Suppressor macrophage treated with lipopolysaccharide for 4 hours (primary cell): ENCODE measurements at places on chromosomes 3 and 15.
A peak's percentile ranks its signal among the peaks of the same experiment; 100 is the strongest.

DNA sequence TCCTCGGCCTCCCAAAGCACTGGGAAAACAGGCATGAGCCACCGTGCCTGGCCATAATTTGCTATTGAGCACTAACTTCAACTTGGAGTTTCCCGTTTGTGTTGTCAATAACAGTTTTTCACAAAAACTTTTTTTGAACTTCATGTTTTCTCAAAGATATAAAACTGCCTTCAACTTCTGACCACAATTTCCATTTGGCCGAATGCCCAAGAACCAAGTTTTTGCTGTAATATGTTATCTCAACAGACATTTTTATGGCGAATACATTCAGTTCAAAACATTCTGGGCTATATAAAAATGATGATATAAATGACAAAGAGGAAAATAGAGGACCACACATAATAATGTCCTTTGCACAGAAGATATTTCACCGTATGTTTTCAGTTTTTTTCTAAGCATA is 56.4 kb downstream of the NEDD4 start:
- peak; percentile 3 for DNase-seq

DNA sequence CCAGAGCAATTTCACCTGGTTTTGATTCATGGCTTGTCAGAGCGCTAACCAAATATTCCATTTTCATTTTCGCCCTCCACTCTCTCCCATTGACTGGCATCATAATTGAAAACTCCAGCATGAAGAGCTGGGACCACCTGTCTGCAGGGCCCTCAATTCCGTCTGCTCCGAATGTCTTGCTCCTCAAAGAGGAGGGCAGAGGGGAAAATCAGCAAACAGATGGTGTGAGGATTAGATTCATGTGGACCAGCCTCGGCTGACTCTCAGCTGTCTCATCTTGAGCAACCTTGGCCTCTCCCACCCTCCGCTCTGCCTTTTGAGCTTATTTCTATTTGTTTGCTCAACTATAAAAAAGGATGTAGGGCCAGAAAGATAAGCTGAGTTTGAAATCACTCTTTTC is 512.2 kb upstream of the PPP2R3A start:
- DNase-seq: no peak

GRCh38 chr3:14319654-14320182 is 82.7 kb upstream of the SLC6A6 start:
- DNase-seq: peak; percentile 89

- no peak for DNase-seq
Observed at GRCh38 chr3:9553948-9554513, 409 bp upstream of the LHFPL4 start.

DNA sequence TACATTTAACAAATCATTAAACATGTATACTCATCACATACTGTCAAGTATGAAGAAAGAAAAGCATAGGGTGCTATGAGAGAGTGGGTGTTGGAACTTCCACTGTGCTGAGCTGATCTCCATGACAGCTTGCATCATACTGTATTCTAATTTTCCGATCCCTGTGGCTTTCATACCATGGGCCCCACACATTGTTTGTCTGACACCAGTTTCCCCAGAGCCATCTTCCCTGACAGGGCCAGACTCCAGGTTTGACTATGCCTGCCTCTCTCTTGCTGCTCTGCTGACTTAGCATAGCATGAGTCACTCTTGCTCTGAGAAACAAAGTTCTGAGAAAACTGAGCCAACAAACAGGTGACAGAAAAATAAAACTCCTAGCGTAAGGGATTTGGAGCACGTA is 37.0 kb upstream of the CASR start:
- DNase-seq: peak; percentile 29

GRCh38 chr15:88267720-88268119 is 11.2 kb upstream of the NTRK3 start:
- no peak for DNase-seq

DNA sequence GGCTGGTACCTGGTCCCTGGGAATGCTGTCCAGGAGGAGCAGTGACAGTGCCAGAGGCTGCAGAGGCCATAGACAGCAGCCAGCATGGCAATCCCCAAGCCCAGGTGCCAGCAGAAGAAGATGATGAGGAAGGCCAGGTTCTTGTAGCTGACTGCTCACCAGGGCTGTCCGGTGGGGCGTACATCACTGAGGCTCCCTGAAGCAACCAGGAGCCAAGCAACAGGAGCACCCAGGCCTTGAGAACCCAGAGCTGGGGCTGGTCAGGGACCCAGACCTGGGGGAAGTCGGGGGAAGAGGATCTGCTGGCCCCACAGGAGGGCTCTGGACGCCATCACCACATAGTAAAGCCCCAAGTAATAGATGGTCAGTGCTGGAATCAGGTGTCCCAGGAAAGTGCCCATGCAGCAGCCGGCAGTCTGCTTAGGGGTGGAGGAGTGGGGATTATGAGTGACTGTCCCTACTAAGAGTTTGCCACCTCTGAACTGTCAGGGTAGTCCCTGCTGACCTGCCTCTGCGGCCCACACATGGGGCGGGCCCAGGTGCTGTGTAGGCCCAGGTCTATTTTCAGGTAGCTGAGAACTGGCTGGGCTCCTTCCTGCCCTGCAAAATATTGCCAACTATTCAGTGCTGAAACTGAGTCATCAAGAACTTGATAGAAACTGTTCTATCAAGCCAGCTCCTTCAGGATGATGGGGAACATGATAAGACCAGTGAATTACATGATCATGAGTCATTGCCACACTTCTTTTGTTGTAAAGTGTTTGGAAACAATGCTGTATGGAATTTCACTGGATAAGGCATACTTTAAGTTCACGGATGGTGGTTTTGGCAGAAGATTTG is 68.7 kb downstream of the CHRD start:
- DNase-seq: no peak

- no peak for DNase-seq
Observed at GRCh38 chr15:51067510-51067909, 27.2 kb downstream of the TNFAIP8L3 start.

DNA sequence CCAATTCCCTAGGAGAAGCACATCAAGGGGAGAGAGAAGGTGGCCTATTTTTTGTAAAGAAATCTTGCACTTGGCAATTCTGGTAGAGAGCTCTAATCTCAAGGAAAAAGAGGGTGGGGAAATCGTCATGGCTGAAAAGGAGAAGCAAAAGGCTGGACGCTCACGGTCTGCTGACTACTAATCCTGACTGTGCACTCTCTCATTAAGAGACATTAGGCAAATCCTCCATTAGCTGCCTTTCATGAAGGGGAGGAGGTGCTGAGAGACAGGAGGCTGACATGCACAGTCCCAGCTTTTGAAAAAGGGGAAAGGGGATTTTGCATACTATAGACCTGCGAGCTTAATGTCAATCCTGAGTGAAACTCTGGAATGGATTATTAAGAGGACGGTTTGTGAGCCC is 170.0 kb downstream of the NR2F2 start:
- peak; percentile 33 for DNase-seq

- peak; percentile 74 for DNase-seq
Observed at GRCh38 chr3:196159952-196160804, 51.0 kb downstream of the ZDHHC19 start.

GRCh38 chr3:17905996-17906395 is 163.6 kb upstream of the TBC1D5 start:
- no peak for DNase-seq

- DNase-seq: no peak
Observed at GRCh38 chr3:148150141-148150540, 547.6 kb upstream of the AGTR1 start.

GRCh38 chr15:95254263-95254662 is 1022.9 kb downstream of the MCTP2 start:
- no peak for DNase-seq

- DNase-seq: no peak
Observed at GRCh38 chr15:45948181-45948621, 313.4 kb downstream of the SQOR start.

DNA sequence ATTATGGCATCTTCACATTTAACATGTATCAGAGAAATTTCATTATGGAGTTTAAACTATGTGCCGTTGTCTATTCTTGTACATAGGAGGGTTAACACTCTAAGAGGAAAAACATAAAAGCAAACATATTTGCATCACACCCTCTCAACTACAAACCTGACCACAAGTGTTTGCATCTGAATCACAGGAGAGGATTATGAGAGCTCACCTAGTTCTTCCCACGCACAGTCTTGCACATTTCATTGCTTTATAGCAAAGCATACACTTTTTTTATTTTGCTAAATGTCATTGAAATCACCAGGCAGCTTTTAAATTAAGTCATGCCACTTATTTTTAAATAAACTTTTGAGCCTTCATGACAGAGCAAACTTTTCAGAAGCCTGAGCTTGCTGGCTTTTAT is 12.5 kb downstream of the TRAT1 start:
- no peak for DNase-seq

DNA sequence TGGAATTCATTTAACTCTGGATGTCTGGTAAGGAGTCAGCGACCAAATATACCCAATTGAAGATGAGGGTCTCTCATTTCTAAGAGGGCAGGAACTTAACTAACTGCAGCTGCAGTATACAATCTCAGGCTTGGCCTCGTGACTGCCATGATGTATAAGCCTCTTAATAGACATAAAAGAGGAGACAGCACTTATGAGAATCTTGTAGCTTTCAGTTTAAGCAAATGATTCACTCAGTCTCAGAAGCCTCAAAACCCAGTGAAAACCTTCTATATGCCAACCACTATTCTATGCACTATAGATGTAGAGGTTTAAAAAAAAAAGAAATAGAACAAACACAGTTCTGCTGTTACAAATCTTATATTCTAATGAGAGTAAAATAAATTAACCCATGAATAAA is 513.9 kb downstream of the TBL1XR1 start:
- no peak for DNase-seq

GRCh38 chr3:69016901-69017300 is 3.4 kb upstream of the EOGT start:
- DNase-seq: no peak

DNA sequence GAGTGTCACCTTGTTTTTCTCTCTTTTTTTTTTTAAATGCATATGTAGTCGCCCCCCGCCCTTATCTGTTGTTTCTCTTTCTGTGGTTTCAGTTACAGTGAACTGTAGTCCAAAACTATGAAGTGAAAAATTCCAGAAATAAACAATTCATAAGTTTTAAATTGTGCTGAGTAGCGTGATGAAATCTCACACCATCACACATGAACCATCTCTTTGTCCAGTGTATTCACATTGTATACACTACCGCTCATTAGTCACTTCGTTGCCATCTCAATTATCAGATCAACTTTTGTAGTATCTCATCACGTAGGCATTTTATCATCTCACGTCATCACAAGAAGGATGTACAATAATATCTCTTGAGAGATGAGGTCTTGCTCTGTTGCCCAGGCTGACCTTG is 62.5 kb upstream of the MLF1 start:
- no peak for DNase-seq

- no peak for DNase-seq
Observed at GRCh38 chr3:45957586-45957985, 14.3 kb downstream of the CXCR6 start.

DNA sequence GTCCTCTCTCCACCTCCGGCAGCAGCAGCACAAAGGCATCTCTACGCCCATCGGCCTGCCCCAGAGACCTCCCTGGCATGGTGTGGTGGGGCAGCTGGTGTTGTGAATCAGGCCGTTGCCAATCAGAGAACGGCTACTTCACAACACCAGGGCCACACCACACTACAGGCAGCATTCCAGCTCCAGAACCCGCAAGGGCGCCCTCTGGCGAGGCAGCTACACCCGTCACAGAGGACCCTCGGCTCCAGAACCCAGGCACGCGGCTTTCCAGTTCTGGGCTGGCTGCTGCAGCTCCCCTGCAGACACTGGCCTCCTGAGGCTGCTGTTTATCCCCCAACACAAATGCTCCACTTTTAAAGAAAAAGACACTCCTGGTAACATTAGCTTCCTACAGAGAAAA is 127.5 kb upstream of the TOPAZ1 start:
- DNase-seq: peak; percentile 46

- peak; percentile 52 for DNase-seq
Observed at GRCh38 chr3:48565591-48566400, 2.2 kb upstream of the UCN2 start.

DNA sequence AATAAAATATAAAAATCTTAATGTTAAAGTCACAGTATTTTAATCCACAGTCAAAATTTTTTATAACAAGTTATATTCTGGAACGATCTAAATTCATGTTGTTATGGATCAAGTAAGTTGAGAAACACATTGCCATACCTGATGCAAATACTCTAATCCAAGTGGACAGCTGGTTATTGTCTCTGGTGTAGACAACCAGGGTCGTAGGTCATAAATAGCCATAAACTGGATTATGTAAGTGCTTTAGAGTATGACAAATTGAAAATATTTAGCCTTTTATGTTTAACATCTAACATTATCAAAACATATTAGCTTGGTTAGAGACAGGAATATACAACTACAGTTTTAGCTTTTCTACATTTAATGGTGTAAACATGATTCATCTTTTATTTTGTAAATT is 53.0 kb downstream of the PLSCR2 start:
- no peak for DNase-seq

GRCh38 chr15:96560246-96560895 is 229.9 kb downstream of the NR2F2 start:
- peak; percentile 20 for DNase-seq

DNA sequence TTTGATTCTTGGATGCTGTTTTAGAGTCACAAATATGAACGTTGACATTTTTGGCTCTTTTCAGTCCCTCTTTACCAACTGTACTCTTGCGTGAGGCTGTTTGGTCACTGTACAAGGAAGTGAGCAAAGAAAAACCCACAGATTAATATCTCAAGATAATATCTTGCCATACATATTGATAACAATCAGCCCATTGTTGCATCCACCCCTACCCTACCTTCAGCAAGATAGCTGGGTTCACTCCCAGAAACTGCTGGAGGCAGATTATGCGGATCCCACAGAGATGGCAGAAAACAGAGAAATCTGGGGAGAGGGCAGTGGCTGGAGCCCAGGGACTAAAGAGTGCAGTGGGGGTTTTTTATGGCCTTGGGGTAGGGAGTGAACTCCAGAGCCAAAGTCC is 29.9 kb upstream of the MFSD1 start:
- DNase-seq: no peak

GRCh38 chr15:81893182-81893835 is 152.5 kb downstream of the MEX3B start:
- no peak for DNase-seq

DNA sequence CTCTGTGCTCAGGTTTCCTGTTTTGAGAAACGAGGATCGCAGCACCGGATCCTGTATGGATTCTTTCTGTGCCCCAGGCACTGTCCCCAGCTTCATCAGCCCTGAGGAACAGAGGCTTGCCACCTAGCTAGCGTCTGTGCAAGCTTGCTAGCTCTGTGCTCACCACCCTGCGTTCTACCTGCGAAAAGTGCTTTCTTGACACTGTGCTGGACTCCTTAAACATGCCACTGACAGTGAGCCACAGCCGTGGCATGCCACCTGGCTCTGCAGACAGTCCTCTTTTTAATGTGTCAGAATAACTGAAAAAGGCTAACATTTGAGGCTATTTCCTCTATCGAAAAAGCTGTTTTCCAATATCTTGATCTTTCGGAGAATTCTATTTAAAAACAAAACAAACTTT is 1.4 kb downstream of the PGPEP1L start:
- DNase-seq: no peak

- DNase-seq: peak; percentile 64
Observed at GRCh38 chr15:98881526-98882520, 125.8 kb downstream of the PGPEP1L start.

DNA sequence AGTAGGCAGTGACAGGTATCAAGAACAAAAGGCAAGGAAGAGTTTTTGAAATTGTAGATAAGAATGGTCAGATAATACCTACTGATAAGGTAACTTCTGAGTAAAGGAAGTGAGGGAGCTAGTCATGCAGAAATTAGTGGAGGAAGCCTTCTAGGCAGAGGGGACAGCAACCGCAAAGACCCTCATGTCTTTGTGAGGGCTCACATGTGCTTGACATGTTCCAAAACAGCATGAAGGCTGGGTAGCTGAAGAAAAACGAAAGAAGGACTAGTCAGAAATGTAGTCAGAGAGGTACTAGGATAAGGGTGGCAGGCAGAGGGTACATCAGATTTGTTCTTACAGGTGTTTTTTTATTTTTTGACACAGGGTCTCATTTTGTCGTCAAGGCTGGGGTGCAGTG is 5.3 kb downstream of the SIN3A start:
- DNase-seq: no peak
